AG08396 (cell line): ENCODE measurements at places on chromosomes 7 and 10.
A peak's percentile ranks its signal among the peaks of the same experiment; 100 is the strongest.

GRCh38 chr7:107961405-107961804 lies 41.6 kb downstream of the LAMB1 start:
- DNase-seq, result no peak

GRCh38 chr7:99752356-99752755 lies 17.4 kb upstream of the CYP3A7 start:
- no peak for DNase-seq

DNA sequence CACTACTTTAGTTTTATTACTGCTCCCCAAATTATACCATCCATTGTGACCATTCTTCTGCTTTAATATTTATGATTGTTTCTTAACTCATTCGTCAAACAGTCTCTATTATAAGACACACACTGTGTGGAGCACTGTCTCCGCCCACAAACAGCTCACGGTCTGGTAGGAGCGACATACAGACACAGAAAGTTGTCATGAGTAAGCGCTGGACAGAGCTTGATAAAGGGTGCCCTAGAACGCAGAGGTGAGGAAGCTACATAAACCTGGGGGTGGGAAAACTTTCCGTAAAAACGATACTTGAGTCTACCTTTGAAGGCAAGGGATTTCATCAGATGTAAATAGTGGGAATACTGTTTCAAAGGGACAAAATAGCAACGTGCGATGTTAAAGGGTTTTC lies 207.9 kb downstream of the PHF14 start:
- no peak for DNase-seq

DNA sequence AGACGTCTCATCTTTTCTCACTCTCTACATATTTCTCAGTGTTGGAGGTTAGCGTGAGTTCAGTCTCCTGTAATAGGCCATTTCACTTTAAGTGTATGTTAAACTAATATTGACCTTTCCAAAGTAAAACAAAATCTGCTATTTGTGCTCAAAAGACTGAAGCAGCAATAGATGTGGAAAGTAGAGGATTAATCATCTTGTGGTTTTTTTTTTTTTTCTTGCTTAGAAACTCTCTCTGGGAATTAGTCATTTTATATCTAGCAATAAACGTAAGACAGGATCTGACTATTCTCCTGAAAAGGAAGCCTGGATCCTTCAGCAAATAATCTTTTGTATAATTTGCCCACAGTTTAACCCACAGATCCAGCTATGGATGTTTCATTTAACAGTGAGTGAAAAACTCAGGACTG lies 81.7 kb downstream of the NRP1 start:
- DNase-seq, result peak; percentile 36

DNA sequence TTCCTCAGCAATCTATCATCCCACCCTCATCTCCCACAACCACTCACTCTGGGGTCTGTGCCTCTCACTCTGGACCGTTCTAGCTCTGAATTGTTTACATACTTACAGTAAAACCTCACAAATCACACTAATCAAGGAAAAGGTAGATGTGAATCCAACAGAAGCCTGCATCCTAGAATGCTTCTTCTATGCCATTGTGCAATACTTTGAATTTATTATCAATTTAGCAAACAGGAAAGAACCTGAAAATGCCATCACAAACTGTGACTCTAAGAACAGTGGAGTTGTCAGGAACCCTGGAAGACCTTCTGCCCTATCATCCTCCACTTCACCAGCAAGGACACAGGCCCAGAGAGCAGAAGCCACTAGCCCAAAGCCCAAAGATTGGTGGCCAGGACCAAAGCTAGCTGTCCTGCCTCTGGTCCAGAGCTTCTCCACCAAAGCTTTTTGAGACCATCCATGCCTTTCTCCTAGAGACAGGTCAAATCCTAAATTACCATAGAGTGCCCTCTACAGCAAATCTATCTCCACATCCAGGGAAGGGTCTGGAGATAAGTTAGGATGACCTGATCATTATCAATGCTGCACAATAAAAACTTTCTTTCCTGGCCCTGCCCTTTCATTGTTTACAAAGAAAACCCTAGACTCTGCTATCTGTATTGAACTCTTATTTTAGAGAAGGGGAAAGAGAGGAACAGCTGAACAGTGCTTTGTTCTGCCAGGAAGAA lies 2.4 kb downstream of the SORBS1 start:
- no peak for DNase-seq

DNA sequence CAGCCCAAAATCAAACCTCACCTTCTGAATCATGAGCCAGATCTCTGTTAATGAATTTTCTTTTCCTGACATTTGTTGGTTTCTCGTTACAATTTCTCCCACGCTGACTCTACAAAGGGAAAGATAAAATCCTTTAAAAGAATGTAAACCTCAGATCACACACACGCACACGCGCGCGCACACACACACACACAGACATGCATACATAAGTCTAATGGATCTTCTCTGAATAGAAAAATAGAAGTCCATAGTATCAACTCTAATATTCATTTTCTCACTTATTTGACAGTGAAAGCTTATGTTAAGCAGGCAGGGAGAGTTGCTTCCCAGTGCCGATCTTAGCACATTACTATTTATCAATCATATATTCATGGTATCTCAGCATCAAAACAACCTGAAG lies 1.4 kb downstream of the ETV1 start:
- DNase-seq, result no peak

- no peak for DNase-seq
These were observed 17.1 kb upstream of the ARPC1A start for GRCh38 chr7:99308461-99309074.

DNA sequence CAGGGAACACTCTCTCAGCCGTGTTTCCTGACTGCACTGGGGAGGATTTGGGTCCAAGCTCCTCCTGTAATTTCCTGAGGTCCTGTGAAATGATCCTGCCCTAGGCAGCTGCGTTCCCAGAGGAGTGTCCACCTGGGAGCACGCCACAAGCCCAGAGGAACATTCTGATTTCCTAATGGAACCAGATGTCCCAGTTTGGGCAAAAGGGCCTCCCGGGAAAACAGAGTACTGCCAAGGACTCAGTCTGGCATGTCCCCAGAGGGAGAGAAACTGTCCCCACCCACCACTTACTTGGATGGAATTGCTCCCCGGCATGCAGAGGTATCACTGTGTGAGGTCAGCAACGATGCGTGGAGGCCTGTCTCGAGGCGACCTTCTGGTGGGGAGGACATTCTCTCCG lies 34.5 kb downstream of the ASB13 start:
- DNase-seq, result no peak

GRCh38 chr7:66118603-66119002 lies 4.0 kb downstream of the CRCP start:
- DNase-seq, result no peak

DNA sequence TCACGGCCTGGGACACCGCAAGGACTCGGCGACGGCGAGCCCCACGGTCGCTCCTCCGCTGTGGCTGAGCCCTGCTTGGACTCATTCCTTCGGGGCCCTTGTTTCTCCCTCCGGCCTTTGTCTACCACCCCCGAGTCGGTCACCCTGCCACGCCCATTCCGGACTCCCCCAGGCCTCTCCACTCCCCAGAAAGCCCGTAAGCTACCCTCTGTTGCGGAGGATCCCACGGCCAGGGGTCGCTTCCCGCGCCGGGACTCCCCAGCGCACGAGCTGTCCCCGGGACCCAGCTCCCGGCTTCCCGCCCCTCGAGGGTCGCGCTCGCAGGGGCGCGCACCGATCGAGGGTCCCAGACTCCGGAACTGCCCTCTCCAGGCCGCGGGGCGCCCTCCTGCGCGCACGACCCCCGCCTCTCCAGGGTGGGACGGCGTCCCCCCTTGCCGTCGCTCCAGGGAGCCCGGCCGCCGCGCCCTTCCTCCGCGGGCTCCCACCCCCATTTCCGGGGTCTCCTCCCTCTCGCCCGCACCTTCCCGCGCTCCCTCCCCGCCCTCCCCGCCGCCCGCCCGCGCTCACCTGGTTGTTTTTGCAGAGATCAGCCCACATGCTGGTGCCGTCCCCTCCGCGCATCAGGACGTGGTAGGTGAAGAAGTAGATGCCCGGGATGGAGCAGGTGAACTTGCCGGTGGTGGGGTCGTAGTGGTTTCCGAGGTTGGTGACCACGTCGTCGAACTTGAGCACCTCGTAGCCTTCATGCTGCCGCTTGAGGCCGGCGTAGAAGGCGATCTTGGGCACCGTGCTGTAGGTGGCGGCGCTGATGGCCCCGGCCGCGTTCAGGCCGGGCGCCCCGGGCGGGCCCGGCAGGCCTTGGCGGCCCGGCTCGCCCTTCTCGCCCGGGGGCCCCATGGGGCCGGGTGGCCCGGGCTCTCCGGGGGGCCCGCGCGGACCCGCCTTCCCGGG lies 1.5 kb downstream of the C1QL3 start:
- DNase-seq, result no peak

GRCh38 chr10:114678820-114679219 lies 20.7 kb upstream of the ABLIM1 start:
- DNase-seq, result no peak

DNA sequence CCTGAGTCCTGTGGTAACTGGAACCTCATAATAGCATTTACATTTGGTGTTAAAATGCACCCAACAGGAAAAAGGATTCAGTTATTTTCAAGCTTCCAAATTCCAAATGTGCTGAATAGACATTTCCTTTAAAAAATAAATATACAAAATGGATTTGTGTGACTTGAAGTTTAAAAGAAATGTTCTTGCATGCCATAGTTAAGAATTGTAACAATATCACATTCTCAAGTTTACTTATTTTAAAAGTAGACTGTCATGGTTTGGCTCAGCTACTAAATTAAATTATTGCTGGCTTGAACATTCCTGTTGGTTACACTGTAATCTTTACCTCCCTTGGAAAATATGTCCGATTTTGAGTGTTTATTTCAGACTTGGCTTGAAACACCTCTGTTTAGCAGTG lies 31.5 kb downstream of the BICC1 start:
- DNase-seq, result no peak

DNA sequence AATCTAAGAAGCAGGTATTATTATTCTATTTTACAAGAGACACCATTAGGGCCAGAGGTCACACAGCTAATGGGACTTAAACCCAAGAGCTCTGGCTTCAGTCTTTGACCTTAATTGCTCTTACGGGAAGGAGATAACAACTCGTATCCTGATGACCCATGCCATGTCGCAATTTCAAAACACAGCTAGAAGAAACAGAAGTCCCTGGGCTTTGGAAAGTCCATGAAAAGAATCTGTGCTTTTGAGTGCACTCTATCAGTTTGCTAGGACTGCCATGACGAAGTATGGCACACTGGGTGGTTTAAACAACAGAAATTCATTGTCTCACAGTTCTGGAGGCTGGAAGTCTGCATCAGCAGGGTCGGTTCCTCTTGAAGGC lies 247.8 kb upstream of the AOAH start:
- DNase-seq, result no peak

GRCh38 chr10:63313066-63313717 lies 152.6 kb downstream of the JMJD1C start:
- DNase-seq, result no peak

GRCh38 chr10:75107756-75108683 lies 3.4 kb upstream of the SAMD8 start:
- no peak for DNase-seq

- no peak for DNase-seq
These were observed 82.8 kb upstream of the GNA12 start for GRCh38 chr7:2926896-2927405.

DNA sequence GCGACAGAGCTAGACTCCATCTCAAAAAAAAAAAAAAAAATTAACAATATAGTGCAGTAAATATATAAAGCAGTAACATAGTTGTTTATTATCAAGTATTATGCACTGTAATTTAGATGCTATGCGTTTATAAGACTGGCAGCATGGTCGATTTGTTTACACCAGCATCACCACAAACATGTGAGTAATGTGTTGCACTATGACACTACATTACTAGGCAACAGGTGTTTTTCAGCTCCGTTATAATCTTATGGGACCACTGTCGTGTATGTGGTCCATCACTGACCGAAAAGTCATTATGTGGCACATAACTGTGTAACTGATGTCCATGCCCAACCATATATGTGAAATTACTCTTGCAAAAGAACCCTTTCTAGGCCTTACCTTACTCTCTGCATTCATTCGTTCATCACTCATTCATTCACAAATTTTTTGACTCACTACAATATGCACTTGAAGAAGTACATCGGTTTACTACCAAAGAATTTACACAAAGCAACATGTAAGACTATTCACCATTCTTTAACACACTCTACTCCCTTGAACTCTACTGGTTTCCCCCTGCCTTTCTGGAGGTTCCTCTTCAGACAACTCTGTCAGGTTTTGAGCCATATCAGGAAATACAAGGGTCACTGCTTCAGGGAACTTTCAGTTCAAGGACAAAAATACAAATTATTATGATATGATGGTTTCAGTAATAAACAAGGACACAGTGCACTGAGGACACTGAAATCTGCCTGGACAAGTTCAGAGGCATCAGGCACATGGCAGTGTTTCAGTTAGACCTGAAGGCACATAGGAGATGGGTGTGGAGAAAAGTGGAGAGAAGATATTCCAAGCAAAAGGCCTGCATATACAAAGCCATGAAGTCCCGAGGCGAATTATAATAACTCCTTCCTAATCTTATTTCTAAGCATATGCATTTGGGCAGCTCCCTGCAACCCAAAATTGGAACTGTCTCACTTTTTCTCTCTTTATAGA lies 17.4 kb downstream of the ITGB1 start:
- DNase-seq, result no peak

DNA sequence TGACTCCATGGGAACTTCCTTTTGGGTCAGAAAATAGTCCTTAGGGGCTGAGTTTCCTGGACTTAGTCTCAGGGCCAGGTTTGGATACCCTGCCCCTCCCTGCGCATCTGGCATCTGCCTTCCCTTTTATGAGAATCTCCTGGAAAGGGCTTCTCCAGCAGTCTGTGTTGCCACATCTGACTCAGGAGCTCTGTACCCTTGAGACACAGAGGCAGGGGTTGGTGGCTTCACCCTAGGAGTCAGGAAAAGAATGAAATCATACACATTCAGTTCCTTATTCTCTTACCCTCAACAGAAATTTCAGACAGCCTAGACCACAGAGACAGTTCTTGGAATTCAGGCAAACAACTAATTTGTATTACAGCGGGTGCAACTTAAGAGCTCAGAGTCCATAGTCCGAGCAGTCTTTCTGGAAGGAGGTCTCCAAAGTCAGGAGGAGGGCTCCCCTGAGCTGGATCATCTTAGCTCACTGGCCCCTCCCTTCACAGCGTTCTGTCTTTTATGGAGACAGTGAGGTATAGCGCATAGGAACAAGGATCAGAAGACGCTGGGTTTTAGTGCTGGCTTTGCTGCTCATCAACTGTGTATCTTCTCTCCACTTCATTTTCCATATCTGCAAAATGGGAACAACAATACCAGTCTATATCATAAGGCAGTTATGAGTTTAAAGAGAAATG lies 3.0 kb upstream of the PLAU start:
- DNase-seq, result no peak

- DNase-seq, result no peak
These were observed 3.7 kb upstream of the PCOLCE start for GRCh38 chr7:100598425-100598824.

GRCh38 chr10:22505911-22506685 lies 160.8 kb downstream of the SPAG6 start:
- no peak for DNase-seq

GRCh38 chr10:128921389-128922022 lies 545.5 kb upstream of the MGMT start:
- no peak for DNase-seq

DNA sequence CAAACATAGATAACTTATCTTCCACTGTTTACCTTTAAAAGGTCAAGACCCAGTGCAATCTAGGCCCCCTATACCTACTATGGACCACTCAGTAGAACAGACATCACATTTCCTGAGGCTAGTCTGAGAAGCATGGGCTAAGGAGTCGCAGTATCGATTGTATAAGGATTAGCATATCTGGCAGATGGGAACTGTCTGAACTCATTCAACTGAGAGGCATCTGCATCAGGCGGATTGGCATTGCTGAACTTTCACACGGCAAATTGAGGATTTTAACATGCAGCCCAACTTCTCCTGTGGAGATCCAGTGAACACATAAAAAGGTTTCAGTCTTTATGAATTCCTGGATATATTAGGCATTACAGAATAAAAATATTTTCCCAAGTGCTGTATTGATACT lies 89.1 kb upstream of the LRGUK start:
- DNase-seq, result no peak
